ENCODE measurements at places on chromosomes 7 and 10. TPM values are rescaled to one million over a fixed set of nuclear protein-coding genes. Genes with fewer than 3 reads are reported as not detected.
A peak's percentile ranks its signal among the peaks of the same experiment; 100 is the strongest.

DNA sequence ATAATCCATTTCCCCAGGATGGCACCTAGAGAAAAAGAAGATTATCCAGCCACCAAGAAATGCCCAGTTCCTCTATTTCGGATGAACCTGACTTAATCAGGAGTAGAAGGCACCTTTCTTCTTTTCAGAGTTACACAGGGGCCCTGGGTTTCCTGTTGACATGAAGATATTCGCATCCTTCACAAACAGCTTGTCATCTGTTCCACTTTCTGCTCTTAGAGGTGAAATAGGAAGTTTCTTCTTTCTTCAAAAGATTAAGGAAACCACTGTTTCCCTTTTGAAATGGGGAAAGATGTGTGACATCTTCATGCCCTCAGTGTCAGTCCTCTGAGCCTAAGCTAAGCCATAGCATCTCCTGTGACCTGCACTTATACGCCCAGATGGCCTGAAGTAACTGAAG, 39.1 kb upstream of the RAB18 start:
- no peak for DNase-seq

DNA sequence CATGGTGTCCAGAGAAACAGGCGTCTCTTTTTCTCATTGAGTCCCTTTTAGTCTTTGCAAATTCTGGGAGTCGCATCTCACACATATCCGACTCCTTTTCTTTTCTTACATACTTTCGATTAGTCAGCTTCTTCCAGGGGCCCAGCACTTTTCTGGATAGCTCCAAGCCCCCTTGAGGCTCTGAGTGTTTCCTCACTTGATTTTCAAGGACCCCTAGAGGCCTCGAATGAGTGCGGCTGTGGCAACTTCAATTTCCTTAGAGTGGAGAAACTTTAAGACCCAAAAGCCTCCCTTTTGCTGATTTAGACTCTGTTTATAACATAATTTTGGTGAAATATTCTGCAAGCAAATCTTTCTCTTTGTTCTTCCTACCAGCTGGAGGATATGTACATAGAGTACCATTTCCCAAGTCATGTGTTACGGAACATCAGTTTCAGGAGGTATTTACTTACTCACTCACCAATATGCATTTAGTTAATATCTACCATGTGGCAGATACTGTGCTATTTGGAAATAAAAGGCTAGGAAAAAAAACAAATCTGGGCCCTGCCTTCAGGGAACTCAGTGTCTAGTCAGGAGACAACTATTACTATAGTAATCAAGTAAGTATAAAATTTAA, 555.2 kb downstream of the REEP3 start:
- DNase-seq = no peak

- DNase-seq = no peak
Measured at GRCh38 chr7:50312250-50313162, 8.0 kb downstream of the IKZF1 start.

GRCh38 chr7:18566829-18567228, 71.3 kb downstream of the HDAC9 start:
- DNase-seq = no peak

DNA sequence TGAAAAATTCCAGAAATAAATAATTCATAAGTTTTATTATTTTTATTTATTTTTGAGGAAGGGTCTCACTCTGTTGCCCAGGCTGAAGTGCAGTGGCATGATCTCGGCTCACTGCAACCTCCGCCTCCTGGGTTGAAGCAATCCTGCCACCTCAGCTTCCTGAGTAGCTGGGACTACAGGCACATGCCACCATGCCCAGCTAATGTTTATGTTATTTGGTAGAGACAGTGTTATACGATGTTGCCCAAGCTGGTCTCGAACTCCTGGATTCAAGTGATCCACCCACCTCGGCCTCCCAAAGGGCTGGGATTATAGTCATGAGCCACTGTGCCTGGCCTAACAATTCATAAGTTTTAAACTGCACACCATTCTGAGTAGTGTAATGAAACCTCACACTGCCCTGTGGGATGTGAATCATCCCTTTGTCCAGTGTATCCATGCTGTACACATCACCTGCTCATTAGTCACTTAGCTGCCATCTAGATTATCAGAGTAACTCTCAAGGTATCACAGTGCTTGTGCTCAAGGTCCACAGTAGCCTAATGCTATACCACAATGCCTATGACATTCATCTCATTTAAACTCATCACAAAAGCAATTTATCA, 17.9 kb downstream of the RTKN2 start:
- peak; percentile 47 for DNase-seq

DNA sequence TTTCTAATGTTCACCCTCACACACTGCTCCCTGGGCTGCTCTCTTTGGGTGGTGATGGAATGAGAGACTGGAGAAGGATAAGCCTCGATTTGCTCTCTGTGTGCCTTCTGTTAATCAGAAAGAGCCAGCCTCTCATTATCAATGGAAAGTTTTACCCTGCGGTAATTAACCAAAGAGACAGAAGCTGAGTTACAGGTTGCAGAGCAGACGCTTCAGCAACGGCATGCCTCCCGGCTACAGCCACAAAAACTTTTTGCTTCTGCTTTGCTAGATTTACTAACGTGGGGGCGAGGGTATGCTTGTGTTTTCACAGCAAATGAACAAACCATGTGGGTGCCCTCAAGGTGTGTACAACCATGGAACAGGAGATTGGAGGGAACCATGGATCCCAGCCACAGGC, 18.0 kb downstream of the GIMAP4 start:
- no peak for DNase-seq

DNA sequence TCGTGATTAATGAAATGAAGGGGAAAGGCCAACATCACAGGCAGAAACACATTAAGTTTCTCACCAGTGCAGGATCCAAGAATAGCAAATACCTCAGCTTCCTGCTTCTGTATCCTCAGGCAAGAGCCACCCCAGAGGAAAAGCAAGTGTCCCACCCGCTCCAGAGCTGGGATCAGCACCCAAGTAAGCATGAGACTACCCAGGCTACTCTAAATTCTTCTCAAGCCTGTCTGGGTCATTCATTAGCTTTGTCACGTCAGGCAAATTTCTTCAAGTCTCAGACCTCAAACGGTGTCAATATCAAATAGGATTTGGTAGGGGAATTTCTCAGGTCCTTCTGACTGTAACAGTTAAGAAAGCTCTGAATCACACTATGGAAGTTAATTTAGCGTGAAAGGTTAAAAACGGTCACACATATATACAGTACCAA, 59.0 kb downstream of the GNA12 start:
- peak; percentile 69 for DNase-seq

Gene SCIN
- 0.25 TPM for total RNA-seq

Gene IKZF1
- total RNA-seq = not detected

Gene CYP3A4
- not detected for total RNA-seq

Measured in fibroblast of the aortic adventitia (primary cell).